ENCODE measurements at places on chromosomes 3 and 15.

DNA sequence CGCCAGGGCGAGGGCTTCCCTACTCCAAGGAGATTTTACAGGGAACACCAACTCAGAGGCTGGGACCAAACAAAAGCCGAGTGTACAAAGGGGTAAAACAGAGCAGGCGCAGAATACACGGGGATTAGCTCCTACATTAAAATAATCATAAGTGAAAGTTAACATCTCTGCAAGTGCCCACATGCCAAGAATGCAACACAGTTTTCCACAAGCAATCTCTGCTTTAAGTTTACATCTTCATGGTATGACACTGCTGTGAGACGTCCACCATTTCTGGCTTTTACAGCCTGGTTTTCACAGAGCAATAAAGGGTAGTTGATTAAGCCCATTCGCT is 500 bp upstream of the VGLL3 start:
- no peak for DNase-seq

DNA sequence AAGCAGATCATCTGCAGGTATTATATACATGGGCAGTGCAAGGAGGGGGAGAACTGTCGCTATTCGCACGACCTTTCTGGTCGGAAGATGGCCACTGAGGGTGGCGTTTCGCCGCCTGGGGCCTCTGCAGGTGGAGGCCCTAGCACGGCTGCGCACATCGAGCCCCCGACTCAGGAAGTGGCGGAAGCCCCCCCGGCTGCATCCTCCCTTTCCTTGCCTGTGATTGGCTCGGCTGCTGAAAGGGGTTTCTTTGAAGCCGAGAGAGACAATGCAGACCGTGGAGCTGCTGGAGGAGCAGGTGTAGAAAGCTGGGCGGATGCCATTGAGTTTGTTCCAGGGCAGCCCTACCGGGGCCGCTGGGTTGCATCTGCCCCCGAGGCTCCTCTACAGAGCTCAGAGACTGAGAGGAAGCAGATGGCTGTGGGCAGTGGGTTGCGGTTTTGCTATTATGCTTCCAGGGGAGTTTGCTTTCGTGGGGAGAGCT is 639 bp downstream of the MKRN3 start:
- no peak for DNase-seq

GRCh38 chr3:135719449-135719848 is 246.1 kb upstream of the PPP2R3A start:
- no peak for DNase-seq

DNA sequence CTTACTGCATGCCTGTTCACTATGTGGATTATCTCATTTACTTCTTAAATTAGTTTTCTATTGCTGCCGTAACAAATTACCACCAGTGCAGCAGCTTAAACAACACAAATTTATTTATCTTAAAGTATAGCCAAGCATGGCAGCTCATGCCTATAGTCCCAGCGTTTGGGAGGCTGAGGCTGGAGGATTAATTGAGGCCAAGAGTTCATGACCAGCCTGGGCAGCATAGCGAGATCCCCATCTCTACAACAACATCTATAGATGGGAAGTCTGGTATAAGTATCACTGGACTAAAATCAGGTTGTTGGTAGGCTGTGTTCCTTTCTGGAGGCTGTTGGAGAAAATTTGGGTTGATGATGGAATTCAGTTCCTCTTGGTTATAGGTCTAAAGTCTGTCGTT is 5.1 kb downstream of the SLC2A2 start:
- DNase-seq = no peak

GRCh38 chr15:31034152-31034551 is 42.7 kb upstream of the MTMR10 start:
- DNase-seq = no peak

Measured in HTR-8/SVneo (cell line).